ENCODE measurements at places on chromosomes 4 and X.

DNA sequence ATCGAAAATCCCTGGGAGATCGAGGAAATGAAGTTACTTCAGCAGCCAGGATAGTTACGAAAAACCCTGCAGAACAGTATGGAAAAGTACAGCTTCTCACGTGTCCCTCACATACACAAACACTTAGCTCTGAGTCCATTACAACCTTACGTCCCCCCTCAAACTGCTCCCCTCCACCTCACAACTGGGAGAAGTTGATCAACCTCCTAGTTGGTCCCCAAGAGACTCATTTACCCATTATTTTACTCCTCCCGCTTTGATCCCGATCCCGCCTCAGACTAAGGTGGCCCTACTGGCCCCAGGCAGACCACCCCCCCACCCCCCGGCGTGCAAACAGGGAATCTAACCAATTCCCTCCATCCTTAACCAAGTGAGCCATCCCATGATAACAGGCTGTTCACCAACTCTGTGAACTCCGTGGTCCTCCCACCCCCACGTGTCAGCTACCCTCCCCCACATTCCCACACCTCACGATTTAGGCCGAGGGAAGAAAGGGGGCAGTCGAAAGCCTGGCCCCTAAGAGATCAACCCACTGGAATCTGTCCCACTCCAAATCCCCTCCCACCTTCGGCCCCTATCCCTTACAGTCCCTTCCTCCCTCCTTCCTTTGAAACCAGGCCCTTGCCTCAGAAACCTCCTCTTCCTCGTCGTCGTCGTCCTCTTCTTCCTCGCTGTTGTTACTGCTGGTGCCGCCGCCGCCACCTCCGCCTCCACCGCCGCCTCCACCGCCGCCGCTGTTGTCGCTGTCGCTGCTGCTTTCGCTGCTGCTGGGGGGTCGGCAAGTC is 755 bp downstream of the ANKRD17 start:
- H3K27ac ChIP-seq: peak overlapping the region; percentile 95
- H3K4me3 ChIP-seq: peak overlapping the region; percentile 80
- no peaks in the 10 kb centered on the region for H3K36me3 ChIP-seq
- DNase-seq: peak; percentile 71

GRCh38 chrX:10875995-10876394 is 235.1 kb upstream of the HCCS start:
- no peaks in the 10 kb centered on the region for H3K4me1 ChIP-seq
- H3K27me3 ChIP-seq: no peaks in the 10 kb centered on the region
- no peak overlapping the region for H3K27ac ChIP-seq
- DNase-seq: no peak
- no peak overlapping the region for H3K4me3 ChIP-seq
- H3K36me3 ChIP-seq: no peaks in the 10 kb centered on the region

- DNase-seq: no peak
- H3K4me1 ChIP-seq: no peaks in the 10 kb centered on the region
- H3K36me3 ChIP-seq: no peaks in the 10 kb centered on the region
- H3K4me3 ChIP-seq: no peak overlapping the region
- no peaks in the 10 kb centered on the region for H3K27me3 ChIP-seq
Observed at GRCh38 chr4:89492581-89493071, 185.0 kb upstream of the GPRIN3 start.

GRCh38 chrX:153307276-153308178 is 14.0 kb downstream of the PNMA6F start:
- no peak for DNase-seq
- no peaks in the 10 kb centered on the region for H3K27me3 ChIP-seq
- no peaks in the 10 kb centered on the region for H3K4me1 ChIP-seq
- H3K36me3 ChIP-seq: no peaks in the 10 kb centered on the region

GRCh38 chr4:82425478-82425877 is 4.8 kb downstream of the HNRNPDL start:
- peaks cover 30% of the 10 kb centered on the region for H3K4me1 ChIP-seq
- DNase-seq: no peak
- peaks cover 39% of the 10 kb centered on the region for H3K36me3 ChIP-seq
- no peak overlapping the region for H3K4me3 ChIP-seq

GRCh38 chrX:55007656-55008055 is 7.5 kb downstream of the APEX2 start:
- DNase-seq: no peak
- H3K4me1 ChIP-seq: peaks cover 28% of the 10 kb centered on the region
- no peak overlapping the region for H3K4me3 ChIP-seq
- peak overlapping the region; percentile 62 for H3K27ac ChIP-seq
- no peaks in the 10 kb centered on the region for H3K27me3 ChIP-seq
- H3K36me3 ChIP-seq: peaks cover 9% of the 10 kb centered on the region

DNA sequence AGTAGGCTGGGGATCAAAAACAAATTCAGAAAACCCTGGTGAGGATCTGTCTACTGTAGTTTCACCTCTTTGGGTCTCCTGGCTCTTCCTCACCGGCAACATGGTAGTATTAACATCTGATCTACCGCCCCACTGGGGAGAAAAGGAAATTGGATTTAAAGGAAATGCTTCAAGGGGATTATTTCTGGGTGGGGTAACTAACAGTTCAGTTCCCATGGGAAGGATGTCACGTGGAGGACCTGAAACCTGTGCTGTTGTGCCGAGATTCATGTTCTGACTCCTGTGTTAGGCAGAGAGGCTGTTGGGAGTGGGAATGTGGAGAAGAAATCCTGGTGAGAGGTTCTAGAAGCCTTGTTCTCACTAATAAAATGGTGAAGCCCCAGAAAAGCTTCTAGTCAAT is 254.4 kb downstream of the BCOR start:
- H3K4me1 ChIP-seq: no peaks in the 10 kb centered on the region
- H3K27me3 ChIP-seq: no peaks in the 10 kb centered on the region
- no peak overlapping the region for H3K4me3 ChIP-seq
- no peaks in the 10 kb centered on the region for H3K36me3 ChIP-seq
- H3K27ac ChIP-seq: no peak overlapping the region

GRCh38 chr4:145071560-145071959 is 26.4 kb downstream of the ANAPC10 start:
- no peaks in the 10 kb centered on the region for H3K27me3 ChIP-seq
- peaks cover 4% of the 10 kb centered on the region for H3K36me3 ChIP-seq
- no peaks in the 10 kb centered on the region for H3K4me1 ChIP-seq

- H3K36me3 ChIP-seq: no peaks in the 10 kb centered on the region
- no peak for DNase-seq
- H3K27ac ChIP-seq: no peak overlapping the region
- H3K4me3 ChIP-seq: no peak overlapping the region
Observed at GRCh38 chr4:83212041-83212851, 72.4 kb downstream of the COQ2 start.

DNA sequence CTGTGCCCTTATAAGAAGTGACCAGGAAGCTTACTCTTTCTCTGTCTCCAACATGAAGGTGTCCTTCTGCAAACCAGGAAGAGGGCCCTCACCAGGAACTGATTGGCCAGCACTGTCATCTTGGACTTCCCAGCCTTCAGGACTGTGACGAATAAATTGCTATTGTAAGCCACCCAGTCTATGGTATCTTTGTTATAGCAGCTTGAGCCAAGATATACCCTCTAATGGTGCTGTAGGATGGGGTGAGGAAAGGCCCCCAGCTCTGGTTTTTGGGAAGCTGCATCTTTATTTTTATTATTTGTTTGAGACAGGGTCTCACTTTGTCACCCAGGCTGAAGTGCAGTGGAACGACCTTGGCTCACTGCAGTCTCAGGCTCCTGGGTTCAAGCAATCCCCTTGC is 1.2 kb upstream of the MGST2 start:
- DNase-seq: no peak
- no peak overlapping the region for H3K4me3 ChIP-seq
- peaks cover 45% of the 10 kb centered on the region for H3K4me1 ChIP-seq
- no peak overlapping the region for H3K27ac ChIP-seq
- H3K36me3 ChIP-seq: no peaks in the 10 kb centered on the region

- no peak overlapping the region for H3K27ac ChIP-seq
- no peak for DNase-seq
- no peaks in the 10 kb centered on the region for H3K27me3 ChIP-seq
- no peak overlapping the region for H3K4me3 ChIP-seq
- no peaks in the 10 kb centered on the region for H3K36me3 ChIP-seq
Observed at GRCh38 chr4:165700855-165701254, 172.2 kb upstream of the TLL1 start.

DNA sequence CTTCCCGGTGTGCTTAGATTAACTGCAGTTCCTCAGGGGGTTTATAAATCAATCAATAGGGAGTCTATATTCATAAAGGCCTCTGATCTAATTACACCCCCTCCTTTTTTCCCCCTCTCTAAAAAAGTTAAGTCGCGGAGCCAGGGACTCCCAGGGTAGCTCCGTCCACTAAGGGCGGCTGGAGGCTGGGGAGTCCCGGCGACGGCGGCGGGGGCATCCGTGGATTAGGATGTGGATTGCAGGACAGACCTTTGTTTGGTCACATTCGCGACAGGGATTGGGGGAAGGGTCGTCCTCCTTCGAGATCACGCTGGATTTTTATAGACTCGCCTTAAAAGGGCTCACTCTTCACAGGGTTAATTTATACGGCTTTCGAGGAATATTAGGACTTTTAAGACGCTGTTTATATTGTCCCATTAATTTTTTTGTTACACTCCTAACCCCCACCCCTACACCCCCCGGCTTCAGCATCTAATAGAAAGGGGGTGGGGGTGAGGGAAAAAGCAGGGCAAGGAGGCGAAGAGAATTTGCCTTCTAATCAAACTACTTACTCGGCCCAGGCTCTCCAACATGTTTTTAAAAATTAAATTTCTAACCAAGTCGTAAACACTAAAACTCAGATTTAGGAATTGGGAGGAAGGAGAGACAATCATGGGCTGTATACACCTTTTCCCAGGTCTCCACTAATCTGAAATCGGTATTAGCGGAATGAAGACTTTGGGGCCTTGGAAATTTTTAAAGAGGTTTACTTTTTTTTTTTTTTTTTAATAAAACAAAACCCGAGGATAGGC is 8.5 kb downstream of the PITX2 start:
- H3K27ac ChIP-seq: no peak overlapping the region
- H3K4me1 ChIP-seq: peaks cover 28% of the 10 kb centered on the region
- no peak overlapping the region for H3K4me3 ChIP-seq
- no peak for DNase-seq

- no peak overlapping the region for H3K4me3 ChIP-seq
- DNase-seq: no peak
- no peak overlapping the region for H3K27ac ChIP-seq
Observed at GRCh38 chr4:123747016-123747415, 350.4 kb downstream of the SPRY1 start.

DNA sequence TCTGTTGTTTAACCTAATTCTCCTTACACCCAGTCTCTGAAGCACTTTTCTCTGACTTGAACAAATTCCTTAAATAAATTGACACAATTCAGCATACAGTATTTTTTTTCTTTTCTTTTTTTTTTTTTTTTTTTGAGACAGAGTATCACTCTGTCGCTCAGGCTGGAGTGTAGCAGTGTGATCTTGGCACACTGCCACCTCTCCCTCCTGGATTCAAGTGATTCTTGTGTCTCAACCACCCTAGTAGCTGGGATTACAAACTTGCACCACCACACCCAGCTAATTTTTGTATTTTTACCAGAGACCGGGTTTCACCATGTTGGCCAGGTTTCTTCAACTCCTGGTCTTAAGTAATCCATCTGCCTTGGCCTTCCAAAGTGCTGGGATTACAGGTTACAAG is 1498.1 kb upstream of the PCDH10 start:
- DNase-seq: no peak
- no peaks in the 10 kb centered on the region for H3K4me1 ChIP-seq
- no peaks in the 10 kb centered on the region for H3K27me3 ChIP-seq
- no peak overlapping the region for H3K4me3 ChIP-seq
- H3K36me3 ChIP-seq: no peaks in the 10 kb centered on the region

- H3K4me1 ChIP-seq: no peaks in the 10 kb centered on the region
- H3K27ac ChIP-seq: no peak overlapping the region
Observed at GRCh38 chrX:7283741-7284140, 135.8 kb upstream of the PUDP start.

DNA sequence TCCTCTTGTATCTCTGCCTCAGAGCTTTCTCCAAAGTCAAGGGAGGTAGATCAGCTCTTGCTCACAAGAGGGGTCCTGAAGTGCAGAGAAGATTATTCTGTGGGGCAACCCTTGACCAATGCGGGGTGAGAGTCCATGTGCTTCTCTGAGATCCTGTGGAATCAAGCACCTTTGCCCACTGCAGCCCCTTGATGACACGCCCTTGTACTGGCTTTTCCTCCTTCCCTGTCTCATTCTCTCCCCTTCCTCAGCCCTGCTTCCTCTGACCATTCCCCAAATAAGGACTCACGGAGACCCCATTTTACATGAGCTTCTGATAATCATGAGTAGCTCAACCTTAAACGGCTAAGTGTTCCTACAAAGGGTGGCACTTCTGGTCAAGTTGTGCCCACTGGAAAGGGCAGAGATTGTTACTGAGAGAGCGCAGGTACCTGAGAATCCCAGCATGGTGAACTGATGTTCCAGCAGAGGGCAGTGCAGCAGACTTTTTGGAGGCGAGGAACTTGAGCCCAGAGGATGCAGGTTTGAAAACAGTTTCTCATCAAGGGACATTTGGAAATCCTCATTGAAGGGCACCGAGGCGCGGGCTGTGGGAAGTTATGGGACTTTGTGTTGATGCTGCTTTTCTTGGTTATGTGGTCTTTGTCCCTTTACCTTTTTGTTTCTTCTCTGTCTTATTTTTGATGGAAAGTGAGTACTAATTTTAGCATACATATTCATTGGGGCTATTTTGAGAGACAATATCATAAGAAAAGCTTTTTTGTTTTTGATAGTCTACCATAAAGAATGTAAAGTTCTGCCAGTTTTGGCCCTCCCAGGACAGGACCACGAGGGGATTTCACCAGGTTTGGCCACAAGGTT is 201.3 kb downstream of the RBM46 start:
- H3K4me1 ChIP-seq: no peaks in the 10 kb centered on the region
- no peak for DNase-seq
- H3K27me3 ChIP-seq: no peaks in the 10 kb centered on the region
- no peak overlapping the region for H3K4me3 ChIP-seq
- no peaks in the 10 kb centered on the region for H3K36me3 ChIP-seq

DNA sequence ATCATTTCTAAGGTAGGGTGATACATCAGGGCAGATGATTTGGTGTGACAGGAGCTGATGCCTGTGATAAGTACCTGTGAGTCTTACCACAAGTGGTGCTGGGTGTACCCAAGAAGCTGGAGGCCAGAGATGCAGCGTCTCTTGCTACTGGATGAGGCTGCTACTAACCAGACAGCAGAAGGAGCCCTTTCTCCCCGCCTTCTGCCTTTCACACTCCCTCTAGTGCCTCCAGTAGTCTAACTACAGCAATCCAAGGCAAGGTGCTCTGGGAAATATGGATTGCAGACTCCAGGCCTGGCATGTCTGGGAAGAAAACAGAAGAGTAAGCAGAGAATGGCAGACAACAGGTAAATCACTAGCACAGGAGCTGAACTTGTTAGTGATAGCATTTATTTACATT is 470.8 kb downstream of the NKX6-1 start:
- no peaks in the 10 kb centered on the region for H3K4me1 ChIP-seq
- no peaks in the 10 kb centered on the region for H3K36me3 ChIP-seq
- no peak overlapping the region for H3K4me3 ChIP-seq

DNA sequence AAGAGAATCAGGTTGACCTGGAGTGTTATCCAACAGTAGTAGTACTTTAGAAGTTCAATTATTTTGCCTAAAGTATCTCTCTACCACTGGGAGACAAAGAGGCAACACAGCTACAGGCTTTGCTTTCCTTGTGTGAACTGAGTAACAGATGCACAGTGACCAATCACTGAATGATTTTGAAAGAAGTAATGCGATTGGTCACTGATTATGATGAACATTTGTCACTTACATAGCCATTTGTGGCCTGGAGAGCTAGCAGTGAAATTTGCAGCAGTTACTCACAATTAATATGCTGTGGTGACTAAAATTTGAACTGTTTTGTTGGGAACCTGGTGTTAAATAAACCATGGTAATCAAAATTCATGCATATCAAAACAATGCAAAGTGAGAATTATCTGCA is 508.7 kb upstream of the DIPK2B start:
- H3K4me3 ChIP-seq: no peak overlapping the region
- H3K27me3 ChIP-seq: no peaks in the 10 kb centered on the region
- no peaks in the 10 kb centered on the region for H3K4me1 ChIP-seq
- no peaks in the 10 kb centered on the region for H3K36me3 ChIP-seq
- H3K27ac ChIP-seq: no peak overlapping the region
